ENCODE measurements at places on chromosomes 3 and 15.

DNA sequence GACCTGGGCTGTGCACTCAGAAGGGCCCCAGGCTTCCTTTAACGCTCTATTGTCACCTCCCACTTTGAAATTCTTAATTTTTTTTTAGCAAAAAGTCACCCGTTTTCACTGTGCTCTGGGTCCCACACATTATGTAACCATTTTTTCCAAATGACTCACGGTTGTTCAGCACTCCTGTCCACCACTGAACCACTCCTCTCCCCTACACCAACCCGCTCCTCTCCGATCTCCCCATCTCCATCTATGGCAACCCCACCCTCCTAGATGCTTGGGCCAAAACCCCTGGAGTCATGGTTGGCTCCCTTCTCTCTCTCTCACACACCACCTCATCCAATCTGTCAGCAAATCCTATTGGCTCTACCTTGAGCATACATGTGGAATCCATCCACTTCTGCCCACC is 41.2 kb upstream of the LINGO1 start:
- no peaks in the 10 kb centered on the region for H3K4me1 ChIP-seq
- H3K27ac ChIP-seq = no peak overlapping the region
- no peaks in the 10 kb centered on the region for H3K36me3 ChIP-seq
- no peak for DNase-seq
- H3K27me3 ChIP-seq = no peaks in the 10 kb centered on the region
- no peak overlapping the region for H3K4me3 ChIP-seq

- no peak for DNase-seq
- H3K27me3 ChIP-seq = no peaks in the 10 kb centered on the region
- H3K4me3 ChIP-seq = no peak overlapping the region
- no peak overlapping the region for H3K27ac ChIP-seq
Measured at GRCh38 chr15:84112025-84112424, 123.5 kb upstream of the GOLGA6L4 start.

- no peaks in the 10 kb centered on the region for H3K36me3 ChIP-seq
- no peak overlapping the region for H3K4me3 ChIP-seq
- DNase-seq = no peak
- no peak overlapping the region for H3K27ac ChIP-seq
Measured at GRCh38 chr3:144128108-144128892, 156.7 kb downstream of the DIPK2A start.

DNA sequence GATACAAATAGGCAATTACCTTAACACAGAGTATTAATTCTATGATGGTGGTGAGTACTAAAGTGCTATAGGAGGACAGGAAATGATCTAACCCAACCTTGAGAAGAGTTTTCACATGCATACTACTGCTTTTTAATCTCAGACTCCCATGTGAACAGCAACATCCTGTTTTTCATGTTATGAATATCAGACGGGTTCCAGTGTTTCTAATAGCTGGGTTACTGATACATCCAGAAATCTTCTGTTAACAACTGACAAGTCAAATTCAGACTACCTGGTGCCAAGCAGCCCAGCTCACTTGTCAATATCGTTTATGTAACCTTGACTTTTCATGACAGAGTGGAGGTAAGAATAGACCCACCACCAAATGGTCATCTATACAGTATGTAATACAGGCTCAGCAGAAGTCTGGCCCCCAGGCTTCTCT is 220.2 kb upstream of the COL8A1 start:
- H3K27me3 ChIP-seq = no peaks in the 10 kb centered on the region
- no peaks in the 10 kb centered on the region for H3K36me3 ChIP-seq
- H3K27ac ChIP-seq = no peak overlapping the region
- H3K4me3 ChIP-seq = no peak overlapping the region

DNA sequence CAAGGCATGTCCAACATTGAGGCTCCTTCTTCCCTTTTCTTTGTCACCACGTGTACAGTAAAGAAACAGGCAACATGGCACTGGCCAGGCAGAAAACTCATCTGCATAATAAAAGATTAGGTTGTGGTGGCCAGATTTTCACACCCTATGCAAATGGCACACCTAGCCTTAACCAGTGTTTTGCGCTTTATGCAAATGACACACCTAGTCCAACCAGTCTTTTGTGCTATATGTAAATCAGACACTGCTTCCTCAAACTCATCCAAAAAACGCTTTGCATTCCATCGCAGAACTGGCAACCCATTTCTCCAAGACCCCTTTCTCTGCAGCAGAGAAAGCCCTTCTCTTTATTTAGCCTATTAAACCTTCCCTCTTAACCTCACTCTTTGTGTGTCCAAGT is 109.1 kb downstream of the ZNF385D start:
- peaks cover 3% of the 10 kb centered on the region for H3K4me1 ChIP-seq
- DNase-seq = no peak

DNA sequence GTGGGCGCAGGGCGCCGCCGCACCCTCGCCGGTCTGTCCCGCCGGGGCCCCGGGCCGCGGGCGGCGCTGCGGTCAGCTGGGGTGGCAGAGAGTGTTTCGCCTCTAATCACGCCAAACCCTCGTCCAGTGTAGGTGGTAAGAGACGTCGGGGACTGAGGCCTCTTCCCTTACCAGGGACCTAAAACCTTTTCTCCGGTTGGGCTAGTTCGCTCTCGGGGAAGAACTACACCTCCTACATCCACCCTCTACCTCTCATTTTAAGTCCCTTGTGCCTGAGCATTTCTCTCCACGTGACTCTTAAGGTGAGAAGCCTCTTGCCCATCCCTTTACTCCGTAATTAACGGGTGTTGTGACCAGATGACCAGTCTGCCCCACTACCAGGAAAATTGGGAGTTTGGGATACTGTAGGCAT is 520 bp downstream of the TMEM42 start:
- 0 out of 2 replicates have a peak, but pooled peaks cover 2% of the 10 kb centered on the region for H3K4me1 ChIP-seq
- H3K36me3 ChIP-seq = peaks cover 18% of the 10 kb centered on the region
- peak overlapping the region; percentile 83 for H3K4me3 ChIP-seq
- H3K27ac ChIP-seq = no peak overlapping the region
- H3K27me3 ChIP-seq = no peaks in the 10 kb centered on the region

- H3K4me3 ChIP-seq = no peak overlapping the region
- H3K27me3 ChIP-seq = no peaks in the 10 kb centered on the region
- no peaks in the 10 kb centered on the region for H3K36me3 ChIP-seq
- H3K27ac ChIP-seq = no peak overlapping the region
- H3K4me1 ChIP-seq = no peaks in the 10 kb centered on the region
Measured at GRCh38 chr3:40321818-40322217, 12.3 kb downstream of the EIF1B start.

- no peak overlapping the region for H3K4me3 ChIP-seq
- peaks cover 5% of the 10 kb centered on the region for H3K36me3 ChIP-seq
- H3K4me1 ChIP-seq = peaks cover 5% of the 10 kb centered on the region
Measured at GRCh38 chr3:193978030-193978429, 157.9 kb upstream of the HES1 start.

GRCh38 chr3:121627622-121628021 is 33.1 kb downstream of the HCLS1 start:
- H3K36me3 ChIP-seq = no peaks in the 10 kb centered on the region
- no peak overlapping the region for H3K27ac ChIP-seq
- H3K4me1 ChIP-seq = peaks cover 8% of the 10 kb centered on the region
- H3K4me3 ChIP-seq = no peak overlapping the region
- DNase-seq = no peak

GRCh38 chr3:197494366-197495058 is 61.3 kb downstream of the BDH1 start:
- H3K4me3 ChIP-seq = no peak overlapping the region
- H3K4me1 ChIP-seq = no peaks in the 10 kb centered on the region
- H3K27me3 ChIP-seq = no peaks in the 10 kb centered on the region
- H3K27ac ChIP-seq = no peak overlapping the region
- DNase-seq = no peak
- peaks cover 4% of the 10 kb centered on the region for H3K36me3 ChIP-seq

- no peaks in the 10 kb centered on the region for H3K4me1 ChIP-seq
Measured at GRCh38 chr3:57073628-57074027, 13.2 kb downstream of the SPATA12 start.

DNA sequence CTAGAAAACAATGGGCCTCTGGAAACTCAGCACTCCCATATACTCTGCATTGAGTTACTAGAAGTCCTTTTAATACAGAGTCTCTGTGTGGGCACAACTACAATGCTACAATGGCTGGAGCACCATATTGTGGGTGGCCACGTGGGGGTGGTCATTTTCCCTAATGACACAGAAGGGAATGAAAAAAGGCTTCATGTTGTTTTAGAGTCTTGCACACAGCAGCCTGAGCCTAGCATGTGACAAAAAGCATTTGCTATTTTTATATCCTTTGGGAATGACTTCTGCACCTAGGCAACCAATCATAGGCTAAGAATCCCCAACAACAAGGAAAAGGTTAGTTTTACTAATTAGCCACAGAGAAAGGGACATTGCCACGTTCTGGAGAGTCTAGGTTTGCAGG is 120.6 kb downstream of the PPM1L start:
- no peak overlapping the region for H3K27ac ChIP-seq
- H3K4me1 ChIP-seq = no peaks in the 10 kb centered on the region
- no peaks in the 10 kb centered on the region for H3K36me3 ChIP-seq
- H3K27me3 ChIP-seq = no peaks in the 10 kb centered on the region

DNA sequence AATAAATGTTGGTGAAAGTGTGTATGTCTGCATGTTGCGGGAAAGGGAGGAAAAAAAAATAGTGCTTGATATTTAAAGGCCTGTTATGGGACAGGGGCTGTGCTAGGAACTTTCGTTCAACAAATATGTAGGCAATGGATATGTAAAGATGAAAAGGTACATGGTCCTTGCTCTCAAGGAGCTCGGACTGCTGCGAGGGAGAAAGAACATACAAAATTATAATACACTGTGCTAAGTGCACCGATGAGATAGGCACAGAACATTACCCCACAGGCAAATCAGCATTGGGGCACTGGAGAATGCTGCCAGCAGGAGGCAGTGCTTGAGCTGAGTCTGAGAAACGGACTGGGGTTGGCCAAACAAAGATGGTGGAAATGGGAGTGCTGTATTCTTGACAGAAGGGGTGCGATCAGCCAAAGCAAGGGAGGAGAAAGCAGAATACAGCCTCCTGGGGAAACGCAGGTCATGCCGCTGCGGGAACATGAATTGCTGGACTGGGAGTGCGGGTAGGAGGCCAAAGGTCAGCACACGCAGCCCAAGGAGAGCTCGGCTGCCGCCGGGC is 649 bp downstream of the C15orf40 start:
- peaks cover 33% of the 10 kb centered on the region for H3K36me3 ChIP-seq
- DNase-seq = peak; percentile 70

- no peaks in the 10 kb centered on the region for H3K27me3 ChIP-seq
Measured at GRCh38 chr3:23928524-23928923, 11.6 kb downstream of the RPL15 start.

GRCh38 chr15:56894601-56895000 is 23.8 kb upstream of the TCF12 start:
- no peaks in the 10 kb centered on the region for H3K36me3 ChIP-seq
- no peaks in the 10 kb centered on the region for H3K4me1 ChIP-seq
- no peak for DNase-seq
- H3K27me3 ChIP-seq = peaks cover 9% of the 10 kb centered on the region
- no peak overlapping the region for H3K27ac ChIP-seq
- no peak overlapping the region for H3K4me3 ChIP-seq

GRCh38 chr3:16147220-16147994 is 27.1 kb upstream of the GALNT15 start:
- no peaks in the 10 kb centered on the region for H3K27me3 ChIP-seq
- no peak overlapping the region for H3K4me3 ChIP-seq
- DNase-seq = no peak
- peaks cover 13% of the 10 kb centered on the region for H3K36me3 ChIP-seq
- H3K27ac ChIP-seq = no peak overlapping the region
- H3K4me1 ChIP-seq = no peaks in the 10 kb centered on the region

DNA sequence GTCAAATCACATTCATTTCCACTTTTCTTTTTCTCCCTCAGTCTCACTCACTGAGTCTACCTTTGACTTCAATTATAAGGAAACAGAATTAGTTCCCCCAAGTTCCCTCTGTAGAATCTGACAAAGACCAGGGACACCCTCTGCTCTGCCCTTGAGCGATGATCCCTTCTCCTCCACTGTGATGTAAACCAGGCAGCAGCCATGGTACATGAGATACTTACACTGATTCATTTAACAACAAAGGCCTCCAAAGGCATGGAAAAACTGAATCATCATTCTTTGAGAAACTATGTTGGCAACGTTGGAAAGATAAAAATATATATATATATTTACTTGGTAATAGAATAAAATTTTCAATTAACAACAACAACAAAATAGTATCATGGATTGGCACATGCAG is 84.1 kb downstream of the P3H2 start:
- H3K4me1 ChIP-seq = peaks cover 8% of the 10 kb centered on the region
- no peak for DNase-seq
- H3K4me3 ChIP-seq = no peak overlapping the region

DNA sequence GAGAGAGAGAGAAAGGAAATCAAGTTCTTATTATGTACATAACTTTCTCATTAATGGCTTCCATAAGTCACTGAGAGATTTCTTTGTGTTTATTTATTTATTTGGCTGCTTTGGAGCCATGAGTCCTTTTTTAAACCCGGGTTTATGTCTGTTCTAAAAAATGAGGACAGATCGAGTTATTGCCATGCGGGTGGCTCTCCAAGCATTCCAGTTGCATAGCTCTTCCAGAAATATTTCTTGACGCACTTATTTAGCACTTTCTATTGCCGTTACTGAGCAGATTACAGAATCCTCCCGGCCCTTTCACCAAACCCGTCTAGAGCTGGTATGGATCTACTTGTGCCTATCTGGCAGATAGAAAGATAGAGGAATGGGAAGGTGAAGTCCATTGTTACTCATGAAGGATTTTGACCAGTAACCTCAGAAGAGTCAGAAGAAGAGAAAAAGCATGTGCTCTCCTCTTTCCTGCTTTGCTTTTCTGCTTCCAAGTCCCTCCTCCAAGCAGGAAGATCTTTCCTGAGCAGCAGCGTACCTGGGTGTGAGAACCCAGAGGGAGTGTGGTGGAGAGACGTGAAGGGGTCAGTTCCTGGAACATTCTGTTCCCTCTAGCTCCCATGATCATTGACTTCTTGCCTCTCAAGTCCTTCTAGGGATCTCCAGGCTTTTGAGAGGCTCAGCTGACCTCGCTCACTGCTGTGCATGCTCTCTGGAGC is 112.8 kb downstream of the LPP start:
- no peak overlapping the region for H3K4me3 ChIP-seq
- no peak for DNase-seq
- no peak overlapping the region for H3K27ac ChIP-seq
- peaks cover 30% of the 10 kb centered on the region for H3K4me1 ChIP-seq

GRCh38 chr3:156478891-156479290 is 76.0 kb downstream of the SSR3 start:
- no peaks in the 10 kb centered on the region for H3K36me3 ChIP-seq
- no peak for DNase-seq
- H3K4me1 ChIP-seq = no peaks in the 10 kb centered on the region
- H3K27me3 ChIP-seq = no peaks in the 10 kb centered on the region
- H3K4me3 ChIP-seq = no peak overlapping the region
- H3K27ac ChIP-seq = no peak overlapping the region

GRCh38 chr3:49872801-49873281 is 3.1 kb upstream of the CAMKV start:
- peaks cover 5% of the 10 kb centered on the region for H3K4me1 ChIP-seq
- H3K36me3 ChIP-seq = no peaks in the 10 kb centered on the region
- H3K27me3 ChIP-seq = no peaks in the 10 kb centered on the region
- no peak for DNase-seq
- H3K27ac ChIP-seq = no peak overlapping the region
- H3K4me3 ChIP-seq = no peak overlapping the region

- H3K27ac ChIP-seq = no peak overlapping the region
- H3K27me3 ChIP-seq = no peaks in the 10 kb centered on the region
- H3K4me1 ChIP-seq = no peaks in the 10 kb centered on the region
- no peaks in the 10 kb centered on the region for H3K36me3 ChIP-seq
- no peak for DNase-seq
Measured at GRCh38 chr3:63685340-63685739, 32.9 kb downstream of the SNTN start.
